ENCODE measurements at places on chromosomes 3 and 15.

DNA sequence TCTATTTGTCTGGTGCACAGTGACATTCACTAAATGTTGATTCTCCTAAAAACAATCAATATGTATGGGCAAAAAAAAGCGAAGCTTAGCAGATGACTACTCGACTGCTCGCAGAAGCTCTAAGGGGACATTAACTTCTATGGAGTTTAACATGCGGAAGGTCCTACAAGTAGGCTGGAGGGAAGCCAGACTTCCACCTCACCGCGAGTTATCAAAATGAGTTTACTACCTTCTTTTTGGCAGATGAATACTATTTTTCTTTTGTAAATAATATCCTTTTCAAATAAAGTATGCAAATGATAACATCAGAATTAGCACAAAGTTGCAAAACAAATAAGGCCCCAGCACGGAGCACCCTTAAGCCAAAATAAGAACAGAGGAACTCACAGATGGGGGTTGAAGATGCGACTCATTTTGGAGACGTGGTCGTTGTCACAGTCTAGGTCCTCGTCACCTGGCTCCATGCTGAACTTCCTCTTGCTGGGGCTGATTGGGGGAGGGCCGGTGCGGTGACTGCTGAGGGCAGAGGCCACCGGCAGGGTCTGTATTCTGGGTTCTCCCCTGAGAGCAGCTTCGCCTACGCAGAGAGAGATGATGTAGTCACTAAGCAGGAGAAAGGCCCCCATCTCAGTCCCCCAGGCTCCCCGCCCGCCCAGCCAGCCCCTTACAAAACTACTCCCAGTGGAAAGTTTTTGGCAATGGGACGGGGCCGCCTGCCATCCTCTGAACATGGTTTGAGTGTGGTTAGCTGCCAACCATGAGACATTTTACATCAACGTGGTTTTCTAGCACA, 42.1 kb downstream of the VGLL4 start:
- no peak for DNase-seq

DNA sequence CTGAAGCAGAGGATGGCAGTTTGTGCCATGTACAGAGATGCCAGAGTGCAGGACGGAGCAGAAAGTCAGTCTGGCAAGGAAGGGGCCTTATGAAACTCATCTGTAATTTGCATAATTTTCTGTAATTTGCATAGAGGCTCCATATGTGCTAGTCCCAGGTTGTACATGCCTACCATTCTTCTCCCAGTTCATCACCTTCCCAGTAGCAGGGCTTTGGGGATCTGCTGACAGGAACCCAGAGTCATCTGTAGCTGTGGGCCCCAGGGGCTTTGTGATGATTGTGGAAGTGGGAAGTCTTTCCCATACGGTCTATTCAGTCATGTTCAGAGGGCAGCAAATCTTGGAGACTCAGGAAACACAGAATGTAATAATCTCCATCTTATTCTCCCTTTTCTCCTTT, 42.4 kb upstream of the SIAH2 start:
- no peak for DNase-seq

- no peak for DNase-seq
These were observed 33.9 kb upstream of the SLC41A3 start for GRCh38 chr3:126117786-126118185.

GRCh38 chr3:139204728-139205127, 139.1 kb upstream of the MRPS22 start:
- DNase-seq, result no peak

DNA sequence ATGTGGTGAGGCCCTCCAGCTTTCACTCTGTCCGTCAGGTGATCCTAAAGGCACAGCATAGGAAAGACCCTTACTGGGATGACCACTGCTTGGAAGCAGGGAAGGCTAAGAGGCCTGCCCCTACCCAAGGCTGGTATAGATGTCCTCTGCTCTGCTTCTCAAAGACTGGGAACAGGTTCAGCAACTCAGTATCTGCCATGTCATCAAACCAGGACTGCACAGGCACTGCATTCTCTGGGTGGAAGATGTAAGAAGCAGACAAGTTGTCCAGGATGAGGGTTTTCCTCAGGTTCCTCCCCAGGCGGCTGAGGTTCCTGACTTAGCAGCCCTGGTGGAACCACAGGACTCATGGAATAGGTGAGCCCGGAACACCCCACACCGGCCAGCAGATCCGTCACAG, 4.7 kb downstream of the FAM98B start:
- no peak for DNase-seq

DNA sequence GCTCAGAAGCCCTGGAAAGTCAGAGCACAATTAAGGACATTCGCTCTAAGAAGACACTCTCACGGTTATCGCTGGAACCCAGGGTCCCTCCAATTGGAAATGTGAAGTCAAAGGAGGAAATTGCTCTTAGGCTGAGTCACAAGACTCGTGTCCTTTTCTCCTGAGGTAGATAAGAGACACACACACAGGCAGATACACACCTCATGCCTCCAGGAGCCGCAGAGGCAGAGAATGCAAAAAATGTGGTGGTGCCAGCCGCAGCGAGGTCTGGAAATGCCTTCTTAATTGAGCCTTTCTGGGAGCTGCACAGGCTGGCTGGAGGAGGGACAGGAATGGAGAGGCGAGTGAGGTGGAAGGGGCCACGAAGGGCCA, 189.3 kb downstream of the OPA1 start:
- no peak for DNase-seq

- DNase-seq, result no peak
These were observed 59.9 kb upstream of the RASGRP1 start for GRCh38 chr15:38624244-38625205.

- no peak for DNase-seq
These were observed 282.6 kb upstream of the MCTP2 start for GRCh38 chr15:93948726-93949125.

- DNase-seq, result no peak
These were observed 30.2 kb downstream of the CHRD start for GRCh38 chr3:184409946-184410500.

- no peak for DNase-seq
These were observed 213.8 kb downstream of the IL5RA start for GRCh38 chr3:2896308-2896939.

- no peak for DNase-seq
These were observed 258.8 kb downstream of the IL5RA start for GRCh38 chr3:2851361-2851760.

DNA sequence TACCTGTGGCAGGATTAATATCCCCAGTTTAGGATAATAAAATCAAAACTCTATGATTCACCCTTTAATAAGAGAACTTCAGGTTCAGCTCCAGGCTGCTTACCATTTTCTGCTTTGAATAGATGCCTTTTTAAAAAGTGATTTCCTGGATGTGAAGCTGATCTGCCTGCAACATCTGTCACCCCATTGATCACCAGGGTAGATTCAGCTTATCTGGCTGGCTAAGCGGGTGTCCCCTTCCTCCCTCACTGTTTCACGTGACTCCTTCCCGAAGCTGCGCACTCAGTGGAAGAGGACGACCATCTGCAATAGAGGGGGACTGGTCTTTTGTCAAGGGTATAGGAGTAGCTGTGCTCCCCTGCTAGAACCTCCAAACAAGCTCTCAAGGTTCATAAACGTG, 128.1 kb downstream of the IL1RAP start:
- no peak for DNase-seq

Data from SW 1271 (cell line).